ENCODE measurements at places on chromosomes 2 and 18.

DNA sequence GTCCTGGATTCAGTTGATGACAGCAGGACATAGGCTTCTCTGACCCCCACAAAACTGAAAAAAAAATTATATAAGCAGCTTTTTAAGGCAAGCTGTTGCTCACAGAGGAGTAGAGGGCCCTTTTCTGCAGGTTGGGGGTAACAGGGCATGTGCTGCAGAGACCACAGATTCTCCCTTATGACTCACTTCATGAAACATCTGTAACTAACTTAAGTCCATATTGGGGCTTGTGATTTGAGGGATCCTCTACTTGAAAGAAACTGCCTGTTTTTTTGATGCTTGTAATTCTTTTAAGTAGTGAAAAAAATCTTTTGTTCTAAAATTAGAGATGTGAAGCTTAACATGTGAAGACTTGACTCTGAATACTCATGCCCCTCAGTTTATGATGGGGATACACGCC is 33.4 kb downstream of the XRCC5 start:
- DNase-seq, result peak; percentile 5

DNA sequence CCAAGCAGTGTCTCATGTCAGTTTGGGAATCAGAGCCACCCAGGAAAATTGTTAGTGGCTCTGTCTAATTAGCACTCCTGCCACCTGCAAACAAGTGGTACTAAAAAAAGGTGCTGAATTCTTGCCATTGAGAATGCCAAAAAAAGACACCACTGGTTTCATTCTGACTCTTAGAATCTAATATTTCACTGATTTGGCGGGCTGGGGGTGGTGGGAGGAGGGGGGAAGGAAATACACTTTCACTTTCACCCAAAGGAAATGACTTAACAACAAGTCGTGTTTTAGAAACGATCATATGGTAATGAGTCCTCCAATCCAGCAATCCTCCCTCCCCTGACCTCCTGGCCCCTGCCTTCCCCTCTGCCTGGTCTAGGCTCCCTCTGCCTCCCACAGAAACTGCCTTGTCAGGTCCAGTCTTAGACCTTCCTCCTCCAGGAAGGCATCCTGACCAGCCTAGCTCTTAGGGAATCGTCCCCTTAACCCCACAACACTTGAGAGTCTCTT is 4.4 kb upstream of the KLHL29 start:
- DNase-seq, result no peak

- DNase-seq, result no peak
These were observed 3.3 kb downstream of the TNP1 start for GRCh38 chr2:216856406-216857065.

DNA sequence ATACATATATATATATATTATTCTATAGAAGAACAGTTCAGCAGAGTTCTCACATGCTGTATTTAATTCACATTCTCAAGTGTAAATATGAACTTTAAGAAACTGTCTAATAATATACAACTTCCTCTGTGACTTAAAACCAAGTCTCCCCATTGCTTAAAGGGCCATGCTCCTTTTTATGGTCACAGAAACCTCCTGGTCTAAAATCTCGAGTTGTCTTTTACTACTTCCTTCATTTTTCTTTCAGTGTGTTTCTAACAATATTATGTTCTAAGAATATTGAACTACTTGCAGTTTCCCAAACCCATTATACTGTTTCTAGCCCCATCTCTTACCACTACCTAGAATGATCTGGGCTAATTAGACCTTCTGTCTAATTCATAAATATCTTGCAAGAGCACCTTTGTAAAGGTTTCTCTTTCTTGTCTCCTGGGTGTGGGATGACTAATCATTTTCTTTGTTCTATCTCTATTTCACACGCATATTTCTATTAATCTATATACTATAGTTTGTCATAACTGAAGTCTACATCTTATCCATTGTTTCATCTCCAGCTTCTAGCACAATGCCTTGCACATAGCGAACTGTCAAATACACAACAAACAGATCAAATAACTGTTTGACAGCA is 48.8 kb downstream of the ERBB4 start:
- DNase-seq, result no peak

- DNase-seq, result no peak
These were observed 1.6 kb upstream of the SLC66A2 start for GRCh38 chr18:79952996-79953559.

DNA sequence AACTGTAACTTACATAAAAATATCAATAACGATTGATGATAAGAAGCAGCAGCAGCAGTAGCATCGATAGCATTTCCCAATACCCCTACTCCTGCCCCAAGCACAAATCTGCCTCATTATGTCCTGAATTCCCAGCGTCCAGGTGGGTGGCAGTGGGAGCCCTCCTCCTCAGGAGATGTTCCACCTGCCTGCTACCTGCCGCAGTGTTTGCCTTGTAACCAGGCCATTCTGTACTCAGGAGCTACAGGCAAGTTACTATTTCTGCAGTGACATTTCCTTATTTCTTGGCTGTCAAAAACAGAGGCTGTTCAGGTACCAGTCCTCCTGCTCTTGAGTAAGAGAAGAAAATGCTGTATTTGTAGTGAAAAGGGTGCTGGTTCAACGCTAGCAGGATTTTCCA is 236.4 kb downstream of the CNTNAP5 start:
- DNase-seq, result no peak

DNA sequence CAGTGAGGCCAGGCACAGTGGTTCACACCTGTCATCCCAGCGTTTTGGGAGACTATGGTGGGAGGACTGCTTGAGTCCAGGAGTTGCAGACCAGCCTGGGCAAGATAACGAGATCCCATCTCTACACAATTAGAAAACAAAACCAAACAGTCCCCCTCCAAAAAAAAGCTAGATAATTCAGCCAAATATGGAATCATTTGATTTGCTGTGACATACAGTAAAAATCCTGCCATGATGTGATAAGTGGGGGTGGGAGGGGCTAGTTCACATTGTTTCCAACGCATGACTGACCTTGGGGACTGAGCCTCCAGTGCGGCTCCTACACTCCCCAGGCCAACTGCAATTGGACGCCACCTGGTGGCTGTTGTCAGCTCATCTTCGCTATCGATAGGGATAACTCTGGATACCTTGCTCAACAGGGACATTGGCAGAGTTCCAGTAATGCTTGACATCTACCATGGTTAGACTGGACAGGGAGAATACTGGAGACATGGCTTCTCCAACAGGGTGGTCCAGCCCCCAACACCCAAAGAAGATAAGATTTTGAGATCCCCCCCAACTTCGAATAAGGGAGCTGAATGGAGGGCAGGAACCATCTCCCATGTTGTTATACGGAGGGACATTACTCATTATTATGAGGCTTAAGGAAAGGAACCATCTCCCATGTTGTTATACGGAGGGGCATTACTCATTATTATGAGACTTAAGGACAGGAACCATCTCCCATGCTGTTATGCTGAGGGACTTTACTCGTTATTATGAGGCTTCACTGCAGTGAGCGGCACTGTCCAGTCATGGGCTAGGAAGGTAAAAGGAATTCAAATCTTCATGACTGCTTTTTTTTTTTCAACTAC is 135.9 kb downstream of the TGIF1 start:
- DNase-seq, result peak; percentile 39

DNA sequence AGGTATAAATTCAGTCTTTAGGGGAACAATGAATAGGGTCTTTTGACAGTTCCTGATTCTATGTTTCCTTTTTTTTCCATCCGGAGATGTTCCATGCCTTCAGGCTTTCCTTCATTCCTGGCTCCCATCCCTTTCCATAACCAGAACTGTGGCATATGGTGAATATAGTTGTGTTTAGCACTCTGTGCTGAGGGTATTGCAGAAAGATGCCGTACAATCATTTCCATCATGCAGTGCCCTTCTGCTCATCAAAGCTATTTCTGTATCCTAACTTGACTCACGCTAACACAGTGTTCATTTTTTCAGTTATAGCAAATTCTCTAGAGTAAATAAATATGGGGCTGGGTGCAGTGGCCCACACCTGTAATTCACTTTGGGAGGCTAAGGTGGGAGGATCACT is 131.9 kb upstream of the EML6 start:
- DNase-seq, result no peak

DNA sequence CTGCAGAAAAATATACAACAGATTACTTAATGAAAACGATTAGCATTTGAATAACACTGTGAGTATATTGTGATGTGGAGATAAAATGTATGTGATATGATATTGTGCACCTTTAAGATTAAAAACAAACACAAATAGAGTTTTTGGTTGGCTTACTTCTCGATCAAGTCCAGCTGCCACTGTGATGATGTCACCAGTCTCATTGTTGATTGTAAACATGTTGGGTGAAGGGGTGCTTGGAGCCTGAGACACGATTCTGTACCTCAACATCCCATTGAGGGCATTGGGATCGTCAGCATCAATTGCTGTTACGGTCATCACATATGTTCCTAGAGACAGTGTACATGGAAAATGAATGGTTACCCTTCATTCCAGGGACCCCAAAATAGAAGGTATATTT is 174.1 kb downstream of the CDH2 start:
- DNase-seq, result no peak

DNA sequence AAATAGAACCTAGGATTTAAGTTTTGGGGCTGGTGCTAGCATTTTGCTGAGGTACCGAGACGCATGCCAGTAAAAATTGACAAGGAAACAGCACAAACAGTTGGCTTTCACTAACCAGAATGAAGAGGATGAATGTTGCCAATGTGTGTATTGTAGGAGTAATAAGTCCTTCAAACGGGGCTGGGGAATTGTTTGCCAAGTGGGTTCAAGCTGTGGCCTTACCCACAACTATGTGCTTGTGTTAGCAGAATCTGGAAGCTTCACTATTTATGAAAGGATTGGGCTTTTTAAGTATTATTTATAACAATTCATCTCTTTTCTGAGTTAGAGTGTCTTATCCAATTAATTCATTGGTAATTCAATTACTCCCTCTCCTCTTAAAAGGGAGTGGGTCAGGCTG is 15.0 kb upstream of the KIF5C start:
- no peak for DNase-seq

GRCh38 chr2:121382744-121383143 is 97.7 kb upstream of the TFCP2L1 start:
- no peak for DNase-seq

DNA sequence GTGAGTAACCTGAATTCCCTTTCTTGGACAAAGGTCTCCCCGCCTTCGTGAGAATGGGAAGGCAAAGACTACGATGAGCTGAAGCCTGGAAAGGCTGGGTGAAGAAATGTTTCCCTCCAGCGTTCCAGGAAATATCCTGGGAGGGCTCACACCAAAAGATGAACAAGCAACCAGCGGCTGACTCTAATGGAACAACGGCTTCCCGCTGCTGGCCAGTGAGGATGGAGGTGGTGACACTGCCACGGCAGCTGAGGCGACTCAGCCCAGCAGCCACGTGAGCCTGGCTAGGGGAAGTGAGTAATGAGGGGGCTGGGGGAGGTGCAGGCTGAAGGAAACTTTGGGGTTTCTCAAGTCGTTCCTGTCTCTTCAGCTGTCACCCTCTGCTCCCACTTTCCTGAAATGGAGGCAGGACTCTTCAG is 105.0 kb upstream of the SMAD7 start:
- no peak for DNase-seq

- no peak for DNase-seq
These were observed 36.5 kb upstream of the SLC66A3 start for GRCh38 chr2:11118761-11119160.
